ENCODE measurements at places on chromosomes 7 and 10.
A peak's percentile ranks its signal among the peaks of the same experiment; 100 is the strongest.

GRCh38 chr7:102320601-102321350 is 34.1 kb downstream of the SH2B2 start:
- no peak for DNase-seq

DNA sequence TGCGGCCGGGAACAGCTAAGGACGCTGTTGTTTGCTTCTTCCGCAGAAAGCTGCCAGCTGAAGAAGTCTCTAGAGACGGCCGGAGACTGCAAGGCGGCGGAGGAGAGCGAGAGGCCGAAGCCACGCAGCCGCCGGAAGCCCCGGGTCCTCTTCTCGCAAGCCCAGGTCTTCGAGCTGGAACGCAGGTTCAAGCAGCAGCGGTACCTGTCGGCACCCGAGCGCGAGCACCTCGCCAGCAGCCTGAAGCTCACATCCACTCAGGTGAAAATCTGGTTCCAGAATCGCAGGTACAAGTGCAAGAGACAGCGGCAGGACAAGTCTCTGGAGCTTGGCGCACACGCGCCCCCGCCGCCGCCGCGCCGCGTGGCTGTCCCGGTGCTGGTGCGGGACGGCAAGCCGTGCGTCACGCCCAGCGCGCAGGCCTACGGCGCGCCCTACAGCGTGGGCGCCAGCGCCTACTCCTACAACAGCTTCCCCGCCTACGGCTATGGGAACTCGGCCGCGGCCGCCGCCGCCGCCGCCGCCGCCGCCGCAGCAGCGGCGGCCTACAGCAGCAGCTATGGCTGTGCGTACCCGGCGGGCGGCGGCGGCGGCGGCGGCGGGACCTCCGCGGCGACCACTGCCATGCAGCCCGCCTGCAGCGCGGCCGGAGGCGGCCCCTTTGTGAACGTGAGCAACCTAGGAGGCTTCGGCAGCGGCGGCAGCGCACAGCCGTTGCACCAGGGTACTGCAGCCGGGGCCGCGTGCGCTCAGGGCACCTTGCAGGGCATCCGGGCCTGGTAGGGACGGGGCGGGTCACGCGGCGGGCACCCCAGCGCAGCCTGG is 2.4 kb downstream of the NKX2-3 start:
- no peak for DNase-seq

DNA sequence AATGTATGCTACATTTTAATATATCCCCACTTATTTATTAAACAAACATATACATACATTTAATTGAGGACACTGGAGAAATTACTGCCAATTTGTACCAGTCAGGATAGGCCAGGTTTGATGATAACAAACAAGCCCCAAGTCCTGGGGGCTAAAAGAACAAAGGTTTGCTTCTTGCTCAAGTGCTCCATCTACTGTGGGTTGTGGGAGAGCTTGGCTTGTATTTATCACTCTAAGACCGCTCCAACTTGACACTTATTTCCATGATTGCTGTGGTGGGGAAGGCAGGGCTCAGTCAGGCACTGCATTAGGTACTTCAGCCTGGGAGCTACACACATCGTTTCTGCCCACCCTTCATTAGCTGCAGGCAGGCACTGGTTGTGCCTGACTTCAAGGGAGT is 136.6 kb upstream of the ZNF32 start:
- no peak for DNase-seq

DNA sequence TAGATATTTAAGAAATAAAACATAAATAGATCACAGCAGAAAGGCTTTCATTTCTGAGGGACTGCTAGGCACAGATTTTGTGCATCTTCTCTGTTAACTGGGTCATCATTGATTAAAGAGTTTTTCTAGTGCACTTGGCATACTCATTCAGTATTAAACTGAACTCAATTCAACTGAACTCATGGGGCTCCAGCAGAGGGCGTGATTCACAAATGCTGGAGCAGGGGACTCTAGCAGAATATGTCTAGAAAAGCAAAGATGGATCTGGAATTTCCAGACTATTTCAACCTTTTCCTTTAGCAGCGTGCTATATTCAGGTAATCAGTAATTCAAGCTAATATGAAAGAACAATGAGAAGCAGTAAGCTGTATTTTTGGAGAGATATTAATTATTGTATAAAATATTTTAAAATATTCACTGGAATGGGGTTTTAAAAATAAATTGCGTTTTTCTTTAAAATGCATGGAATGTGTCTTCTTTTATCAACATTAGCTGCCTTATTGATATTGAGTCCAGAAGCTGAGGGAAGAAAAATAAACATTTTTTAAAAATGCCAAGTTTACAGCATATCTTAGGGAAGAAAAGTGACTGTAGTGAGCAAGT is 296.8 kb upstream of the CACNA2D1 start:
- no peak for DNase-seq

- peak; percentile 65 for DNase-seq
These were observed 1.2 kb upstream of the SMNDC1 start for GRCh38 chr10:110305767-110306451.

GRCh38 chr10:33487014-33487776 is 152.7 kb upstream of the NRP1 start:
- DNase-seq, result no peak

GRCh38 chr7:113756250-113756649 is 162.6 kb downstream of the PPP1R3A start:
- DNase-seq, result no peak

DNA sequence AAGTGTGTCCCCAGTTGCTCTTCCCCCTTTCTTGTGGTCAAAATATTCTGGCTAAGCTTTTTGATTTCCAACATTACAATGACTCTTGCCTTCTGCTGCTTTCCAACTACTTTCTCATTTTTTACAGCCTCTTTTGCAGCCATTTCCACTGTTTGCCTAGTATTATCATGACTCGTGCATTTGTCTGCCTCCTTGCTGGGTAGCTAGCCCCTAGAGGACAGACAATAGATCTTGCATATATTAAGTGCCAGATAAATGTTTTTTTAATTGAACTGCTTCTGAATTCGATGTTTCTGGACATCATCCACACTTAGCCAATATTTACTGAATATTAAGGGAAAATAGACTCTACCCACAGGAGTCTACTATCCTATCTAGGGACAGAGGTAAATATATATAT is 124.5 kb downstream of the POU6F2 start:
- DNase-seq, result no peak

- DNase-seq, result no peak
These were observed 40.2 kb downstream of the SND1 start for GRCh38 chr7:127692200-127692599.

- DNase-seq, result no peak
These were observed 136.5 kb downstream of the COBL start for GRCh38 chr7:51180092-51180491.
